Umbilical cord (tissue), 2 donors: ENCODE measurements at places on chromosomes 7 and 10. TPM values are rescaled to one million over a fixed set of nuclear protein-coding genes. Genes with fewer than 3 reads are reported as not detected.
A peak's percentile ranks its signal among the peaks of the same experiment; 100 is the strongest.

GRCh38 chr10:78871796-78872195 lies 197.0 kb upstream of the ZMIZ1 start:
- DNase-seq: no peak

GRCh38 chr7:132065989-132066603 lies 509.7 kb upstream of the PODXL start:
- DNase-seq: peak; percentile 39

GRCh38 chr10:127320176-127320575 lies 123.8 kb upstream of the INSYN2A start:
- DNase-seq: no peak

DNA sequence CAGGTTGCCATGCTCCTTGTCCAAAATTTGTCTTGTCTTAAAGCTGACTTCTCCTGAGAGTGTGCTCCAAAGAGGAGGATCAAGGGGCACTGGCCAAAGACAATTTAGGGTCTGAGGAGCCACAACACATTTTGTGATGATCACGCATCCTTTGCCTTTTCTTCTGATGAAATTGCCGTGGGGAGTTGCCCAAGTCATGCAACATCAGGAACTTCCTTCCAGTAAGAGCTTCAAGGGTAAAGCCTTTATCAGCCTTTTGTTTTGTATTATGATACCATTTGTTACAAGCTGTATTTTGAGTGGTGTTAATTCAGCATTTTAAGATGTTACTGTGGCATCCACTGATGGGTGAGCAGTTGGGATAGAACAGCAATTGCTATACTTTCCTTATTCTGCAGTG lies 131.2 kb upstream of the MKI67 start:
- DNase-seq: no peak

DNA sequence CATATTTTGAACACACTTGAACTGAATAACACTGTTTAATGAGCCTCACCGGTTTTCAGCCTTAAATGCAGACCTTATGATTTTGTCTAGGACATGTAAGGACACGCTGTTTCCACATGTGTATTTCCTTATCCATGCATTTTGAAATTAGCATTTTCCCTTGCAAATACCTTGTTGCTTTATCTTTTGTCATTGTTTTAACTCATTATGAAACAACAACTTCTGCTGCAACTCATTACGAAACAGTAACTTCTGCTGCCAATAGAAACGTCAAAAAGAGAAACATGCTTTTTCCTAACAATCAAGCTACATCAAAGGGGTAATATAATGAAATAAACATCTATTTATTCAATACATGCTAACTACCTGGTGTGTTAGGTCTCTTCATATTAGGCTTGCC lies 322.0 kb downstream of the AGMO start:
- DNase-seq: no peak

- no peak for DNase-seq
Observed at GRCh38 chr7:1230411-1231213, 2.1 kb upstream of the UNCX start.

GRCh38 chr7:53326634-53327033 lies 291.2 kb downstream of the POM121L12 start:
- no peak for DNase-seq

- DNase-seq: no peak
Observed at GRCh38 chr10:67115972-67116371, 190.1 kb downstream of the LRRTM3 start.

GRCh38 chr10:91766676-91767075 lies 31.6 kb upstream of the TNKS2 start:
- DNase-seq: no peak

GRCh38 chr7:1886361-1887064 lies 216.4 kb downstream of the ELFN1 start:
- peak; percentile 13 for DNase-seq

DNA sequence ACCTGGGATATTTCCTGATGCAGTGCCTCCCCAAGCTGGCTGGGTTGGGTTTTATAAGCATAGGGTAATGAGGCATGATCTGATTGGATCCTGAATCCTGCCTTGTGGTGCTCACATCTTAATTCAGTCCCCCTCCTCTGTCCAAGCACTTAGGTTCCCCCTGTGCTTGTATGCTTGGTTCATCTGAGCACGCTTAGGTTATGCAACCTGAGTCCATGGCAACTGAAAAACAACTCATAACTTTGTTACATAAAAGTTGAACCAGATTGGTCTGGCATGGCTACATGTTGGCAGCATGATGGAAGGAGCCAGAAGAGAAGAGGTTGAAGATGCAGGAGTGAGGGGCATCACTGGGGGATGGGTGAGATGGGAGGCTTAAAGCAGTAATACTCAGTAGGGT lies 57.3 kb upstream of the OSBPL3 start:
- DNase-seq: no peak

DNA sequence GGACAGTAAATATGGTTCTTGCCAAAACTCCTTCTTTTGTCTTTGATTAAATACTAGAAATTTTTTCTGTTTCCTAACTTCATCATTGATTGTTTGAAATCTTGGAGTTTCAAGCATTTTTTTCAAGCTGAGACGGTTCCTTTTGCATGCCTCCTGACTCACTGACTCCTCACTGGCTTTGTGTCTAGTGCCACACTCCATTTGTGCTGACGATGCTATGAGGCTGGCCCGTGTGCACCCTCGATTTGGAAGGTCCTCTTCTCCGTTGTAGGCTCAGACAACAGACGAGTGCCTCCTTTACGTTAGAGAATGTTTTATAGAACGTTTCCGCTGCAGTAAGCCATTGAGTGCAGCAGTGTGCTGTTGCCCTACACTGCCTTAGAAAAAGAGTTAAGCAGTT lies 10.8 kb upstream of the CSGALNACT2 start:
- DNase-seq: no peak

DNA sequence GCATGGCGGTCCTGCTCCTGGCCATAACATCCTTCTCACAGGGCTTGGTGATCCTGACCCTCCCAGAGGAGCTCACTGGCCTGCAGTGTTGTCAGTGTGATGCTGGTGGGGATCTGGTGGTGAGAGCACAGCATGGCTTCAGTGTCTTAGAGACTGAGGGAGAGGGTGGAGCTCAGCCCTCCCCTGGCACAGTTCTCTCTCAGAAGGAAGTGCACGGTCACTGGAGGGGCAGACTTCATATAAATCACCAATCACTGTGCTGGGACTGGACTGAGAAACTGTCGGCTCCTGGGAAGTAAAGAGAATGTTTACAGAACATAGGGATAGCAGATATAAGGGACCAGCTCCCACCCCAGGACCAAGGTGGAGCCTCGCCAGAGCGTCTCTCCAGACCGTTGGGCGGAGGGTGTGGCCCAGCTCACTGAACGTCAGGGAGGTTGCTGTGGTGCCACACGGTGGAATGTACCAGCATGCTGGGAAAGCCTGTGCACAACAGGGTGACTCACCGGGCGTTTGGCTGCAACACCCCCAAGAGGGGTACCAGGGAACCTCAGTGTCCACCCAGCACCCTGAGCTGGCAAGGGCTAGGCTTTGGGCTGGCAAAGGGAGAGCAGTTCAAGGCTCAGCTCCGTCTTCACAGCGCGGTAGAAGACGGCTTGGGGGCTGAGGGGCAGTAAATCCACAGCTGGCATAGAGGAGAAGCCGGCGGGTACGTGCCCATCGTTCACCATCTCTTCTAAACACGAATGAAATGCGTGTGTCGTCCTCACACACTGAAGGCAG lies 8.8 kb upstream of the GET4 start:
- peak; percentile 50 for DNase-seq

SHTN1 gene
- 1.4 TPM for total RNA-seq

TDRD1 gene
- total RNA-seq: 0.24 TPM

OPALIN gene
- 1.4 TPM for total RNA-seq

CALHM1 gene
- total RNA-seq: 0.48 TPM

FBXO24 gene
- total RNA-seq: not detected

NSMCE4A gene
- total RNA-seq: 38.8 TPM

CYP2W1 gene
- total RNA-seq: 39.2 TPM

SPDYE2B gene
- 2.6 TPM for total RNA-seq

SAP25 gene
- total RNA-seq: not detected
